Frontal cortex (tissue), 4 donors: ENCODE measurements at places on chromosomes 16 and 17. TPM values are rescaled to one million over a fixed set of nuclear protein-coding genes. Genes with fewer than 3 reads are reported as not detected.

DNA sequence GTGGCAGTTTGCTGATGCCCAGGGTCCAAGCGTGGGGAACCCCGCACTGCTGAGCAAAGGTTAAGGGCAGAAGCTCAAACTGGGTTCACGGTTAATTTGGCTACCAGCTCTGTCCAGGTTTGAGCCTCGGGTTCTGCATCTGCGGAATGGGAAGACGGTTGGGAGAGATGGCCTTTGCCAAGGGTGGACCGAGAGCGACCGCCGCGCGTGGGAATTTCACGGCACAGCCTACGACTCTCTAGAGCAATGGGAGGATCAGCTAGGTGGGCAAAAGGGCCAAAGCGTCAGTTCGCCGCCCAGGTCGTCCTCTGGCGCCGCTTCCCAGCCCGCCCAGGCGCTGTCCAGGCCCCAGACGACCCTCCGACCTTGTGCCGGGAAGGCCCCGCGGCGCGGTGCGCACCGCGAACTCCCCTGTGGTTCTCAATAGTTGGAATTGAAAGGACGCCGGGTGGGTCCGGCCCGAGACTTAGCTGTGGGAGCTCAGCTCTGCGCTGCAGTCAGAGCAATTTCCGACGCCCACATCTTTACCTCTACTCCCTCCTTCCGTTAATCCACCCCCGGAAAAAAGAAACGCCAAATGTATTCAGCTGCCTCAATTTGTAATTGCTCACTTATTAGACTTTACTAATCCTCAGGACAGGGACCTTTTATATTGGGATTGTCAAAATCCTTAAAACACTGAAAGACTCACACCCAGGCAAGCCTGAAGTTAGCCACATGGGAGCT, 2.5 kb upstream of the HS3ST3B1 start:
- no peak for DNase-seq

DNA sequence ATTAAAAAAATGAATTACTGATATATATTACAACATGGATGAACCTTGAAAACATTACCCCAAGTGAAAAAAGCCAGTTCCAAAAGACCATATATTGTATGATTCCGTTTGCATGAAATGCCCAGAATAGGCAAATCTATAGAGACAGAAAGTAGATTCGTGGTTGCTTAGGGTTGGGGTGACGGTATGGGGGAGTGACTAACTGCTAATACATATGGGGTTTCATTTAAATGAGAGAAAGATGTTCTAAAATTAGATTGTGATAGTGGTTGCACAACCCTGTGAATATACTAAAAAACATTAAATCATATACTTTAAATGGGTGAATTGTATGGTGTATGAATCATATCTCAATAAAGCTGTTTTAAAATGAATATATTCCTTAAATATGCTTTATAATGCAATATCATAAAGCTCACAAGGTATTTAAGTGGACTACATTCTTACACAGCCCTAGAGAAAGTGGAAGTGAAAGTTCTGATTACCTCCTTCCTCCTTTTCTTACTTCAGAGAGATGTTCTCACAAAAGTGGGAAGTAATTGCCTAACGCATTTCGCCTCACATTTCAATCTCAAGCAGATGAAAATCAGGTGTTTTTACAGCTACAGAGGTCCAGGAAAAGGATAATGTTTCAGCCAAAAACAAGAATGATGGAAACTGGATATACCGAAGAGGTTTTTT, 142.7 kb upstream of the GNAO1 start:
- DNase-seq = no peak

GRCh38 chr16:56324406-56324805, 100.9 kb downstream of the AMFR start:
- DNase-seq = no peak

DNA sequence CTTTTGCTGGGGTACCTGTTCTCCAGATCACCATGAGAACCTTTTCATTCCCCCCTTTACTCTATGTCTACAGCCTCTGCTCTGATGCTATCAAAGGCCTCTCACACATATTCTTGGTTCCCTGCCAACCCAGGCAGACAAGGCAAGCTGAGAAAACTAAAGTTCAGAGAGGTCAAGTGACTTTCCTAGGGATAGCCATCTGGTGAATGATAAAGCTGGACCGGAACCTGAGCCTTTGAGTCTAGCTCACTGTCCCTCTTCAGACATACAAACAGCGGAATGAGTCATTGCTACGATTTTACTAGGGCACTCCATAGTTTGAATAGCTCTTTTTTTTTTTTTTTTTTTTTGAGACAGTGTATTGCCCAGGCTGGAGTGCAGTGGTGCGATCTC, 73.3 kb downstream of the XYLT1 start:
- no peak for DNase-seq

DNA sequence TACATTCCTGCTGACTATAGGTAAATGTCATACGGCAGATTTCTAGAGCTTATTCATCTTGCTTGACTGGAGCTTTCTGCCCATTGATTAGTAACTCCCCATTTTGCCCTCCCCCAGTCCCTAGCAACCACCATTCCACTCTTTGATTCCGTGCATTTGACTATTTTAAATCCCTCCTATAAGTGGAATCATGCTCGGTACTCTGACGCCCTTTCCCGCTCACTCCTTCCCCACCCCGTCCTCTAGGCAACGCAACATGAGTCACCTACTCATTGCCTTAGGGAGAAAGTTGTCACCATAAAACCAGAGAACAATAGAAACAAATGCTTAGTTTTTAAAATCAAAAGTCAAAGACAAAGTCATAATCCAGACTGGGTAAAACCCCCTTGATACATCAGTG, 45.5 kb upstream of the RBBP6 start:
- no peak for DNase-seq

DNA sequence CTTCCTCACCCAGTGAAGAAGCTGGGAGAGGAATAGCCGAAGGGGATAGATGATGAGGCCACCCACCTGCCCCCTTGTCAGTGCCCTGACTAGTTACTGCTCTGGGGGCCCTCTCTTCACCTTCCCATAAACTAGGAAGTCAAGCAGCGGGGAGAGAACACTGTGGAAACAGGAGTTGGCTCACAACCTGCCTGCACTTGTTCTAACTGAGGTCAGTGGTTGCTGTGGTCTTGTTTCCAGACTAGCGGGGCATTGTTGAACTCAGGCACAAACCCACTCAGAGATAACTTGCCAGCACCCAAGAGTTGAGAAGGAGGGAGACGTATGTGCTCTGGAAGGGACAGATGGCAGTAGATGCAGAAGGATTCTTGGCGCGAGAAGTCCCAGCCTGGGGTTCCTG, 48.6 kb upstream of the DDX52 start:
- no peak for DNase-seq

DNA sequence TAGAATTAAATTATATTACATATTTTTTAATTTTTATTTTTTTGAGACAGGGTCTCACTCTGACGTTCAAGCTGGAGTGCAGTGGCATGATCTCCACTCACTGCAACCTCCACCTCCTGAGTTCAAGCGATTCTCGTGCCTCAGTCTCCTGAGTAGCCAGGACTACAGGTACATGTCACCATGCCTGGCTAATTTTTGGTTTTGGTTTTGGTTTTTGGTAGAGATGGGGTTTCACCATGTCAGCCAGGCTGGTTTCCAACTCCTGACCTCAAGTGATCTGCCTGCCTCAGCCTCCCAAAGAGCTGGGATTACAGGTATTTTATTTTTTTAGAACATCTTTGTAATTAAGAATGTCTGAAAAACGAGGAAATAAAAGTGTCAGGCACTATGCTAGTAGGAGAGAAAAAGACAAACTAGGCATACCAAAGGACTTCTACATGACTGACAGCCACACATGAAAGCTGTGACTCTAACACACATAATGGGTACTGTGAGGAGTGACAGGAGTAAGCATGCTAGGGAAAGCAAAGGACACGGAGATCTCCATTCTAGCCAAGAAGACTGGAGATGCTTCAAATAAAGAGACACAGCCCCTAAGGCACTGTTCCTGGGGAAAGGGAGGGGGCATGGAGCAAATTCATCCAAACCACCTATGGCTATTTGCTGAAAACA, 7.3 kb downstream of the GNA13 start:
- no peak for DNase-seq

GRCh38 chr17:81196505-81197408, 26.0 kb downstream of the CEP131 start:
- no peak for DNase-seq

- no peak for DNase-seq
These were observed 89.3 kb upstream of the SDK2 start for GRCh38 chr17:73733517-73733916.

KRT24 gene
- not detected for total RNA-seq

P2RX1 gene
- total RNA-seq = not detected

SLC35G6 gene
- not detected for total RNA-seq

DNA sequence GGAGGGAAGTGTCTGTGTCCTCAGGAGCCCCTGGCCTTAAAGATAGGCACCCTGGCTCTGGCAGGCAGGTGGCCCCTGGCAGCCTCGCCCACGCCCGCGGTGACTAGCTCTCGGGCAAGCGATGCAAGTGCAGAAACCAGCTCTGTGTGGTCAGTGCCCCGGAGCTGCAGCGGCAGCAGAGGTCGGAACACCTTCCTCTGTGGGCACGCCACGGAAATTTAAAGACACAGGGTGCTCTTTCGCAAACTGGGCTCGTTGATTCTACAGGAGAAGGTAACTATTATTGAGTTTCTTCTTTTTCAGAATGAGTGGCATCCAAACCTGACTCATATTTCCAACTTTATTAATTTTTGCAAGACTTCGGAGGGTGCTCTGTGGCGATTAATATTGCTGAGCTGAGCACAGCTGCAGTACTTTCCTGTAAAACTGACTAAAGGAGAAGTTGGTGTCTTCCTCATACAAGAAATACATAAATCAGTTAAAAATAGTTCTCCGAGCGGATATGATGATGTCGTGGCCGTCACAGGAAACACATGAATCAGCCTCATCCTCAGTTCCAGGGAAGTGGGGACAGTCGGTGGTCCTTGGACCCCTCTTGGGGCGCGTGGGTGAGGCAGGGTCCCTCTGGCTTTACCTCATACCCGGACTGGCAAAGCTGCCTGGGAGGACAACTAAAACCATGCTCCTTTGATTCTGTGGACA, 120.2 kb downstream of the METRNL start:
- no peak for DNase-seq

DNA sequence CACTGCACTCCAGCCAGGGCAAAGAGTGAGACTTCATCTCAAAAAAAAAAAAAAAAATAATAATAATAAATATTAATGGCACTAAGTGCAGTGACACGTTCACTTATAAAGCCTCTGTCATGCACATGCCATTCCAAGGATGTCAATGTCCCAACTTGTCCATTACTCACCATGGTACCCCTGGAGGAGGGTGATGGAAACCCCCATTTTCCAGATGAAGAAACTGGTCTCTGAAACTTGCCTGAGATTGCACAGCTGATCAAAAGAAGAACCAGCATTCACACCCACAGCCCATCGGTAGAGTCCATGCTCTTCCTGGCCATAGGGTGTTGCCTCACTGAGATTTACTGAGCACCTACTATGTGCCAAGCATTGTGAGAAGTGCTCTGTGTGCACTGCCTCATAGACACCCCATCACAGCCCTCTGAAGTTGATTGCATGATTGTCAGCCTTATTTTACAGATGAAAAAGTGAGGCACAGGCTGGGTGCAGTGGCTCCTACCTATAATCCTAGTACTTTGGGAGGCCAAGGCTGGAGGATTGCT, 123.7 kb downstream of the ABCC1 start:
- no peak for DNase-seq

DNA sequence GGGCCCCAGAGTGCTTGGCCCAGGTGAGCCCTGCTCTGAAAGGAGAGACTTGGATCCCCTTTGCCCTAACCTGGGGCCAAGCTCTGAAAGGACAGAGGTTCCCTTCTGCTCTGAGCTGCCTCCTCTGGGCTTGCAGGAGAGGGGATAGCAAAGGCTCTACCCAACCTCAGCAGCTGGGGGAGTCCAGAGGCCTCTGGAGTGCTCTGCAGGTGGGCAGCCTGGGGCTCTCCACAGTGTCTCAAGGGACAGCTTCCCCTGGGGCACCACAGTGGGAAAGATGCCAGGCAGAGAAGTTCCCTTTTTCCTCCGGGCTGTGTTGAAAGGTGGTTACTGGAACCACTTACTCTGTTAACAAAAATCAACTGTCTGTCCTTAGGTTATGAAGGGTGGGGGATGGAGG, 48.2 kb upstream of the MGAT5B start:
- no peak for DNase-seq

DNASE1L2 gene
- 2.4 TPM for total RNA-seq

TEX14 gene
- total RNA-seq = under 0.01 TPM

SMIM36 gene
- not detected for total RNA-seq

GRCh38 chr16:1871974-1872635, at the start of gene MEIOB:
Gene MEIOB (minus strand): TSS chr16:1872164. CDS start chr16:1868175, 3,989 bp downstream.
- DNase-seq = peak; percentile 25

DNA sequence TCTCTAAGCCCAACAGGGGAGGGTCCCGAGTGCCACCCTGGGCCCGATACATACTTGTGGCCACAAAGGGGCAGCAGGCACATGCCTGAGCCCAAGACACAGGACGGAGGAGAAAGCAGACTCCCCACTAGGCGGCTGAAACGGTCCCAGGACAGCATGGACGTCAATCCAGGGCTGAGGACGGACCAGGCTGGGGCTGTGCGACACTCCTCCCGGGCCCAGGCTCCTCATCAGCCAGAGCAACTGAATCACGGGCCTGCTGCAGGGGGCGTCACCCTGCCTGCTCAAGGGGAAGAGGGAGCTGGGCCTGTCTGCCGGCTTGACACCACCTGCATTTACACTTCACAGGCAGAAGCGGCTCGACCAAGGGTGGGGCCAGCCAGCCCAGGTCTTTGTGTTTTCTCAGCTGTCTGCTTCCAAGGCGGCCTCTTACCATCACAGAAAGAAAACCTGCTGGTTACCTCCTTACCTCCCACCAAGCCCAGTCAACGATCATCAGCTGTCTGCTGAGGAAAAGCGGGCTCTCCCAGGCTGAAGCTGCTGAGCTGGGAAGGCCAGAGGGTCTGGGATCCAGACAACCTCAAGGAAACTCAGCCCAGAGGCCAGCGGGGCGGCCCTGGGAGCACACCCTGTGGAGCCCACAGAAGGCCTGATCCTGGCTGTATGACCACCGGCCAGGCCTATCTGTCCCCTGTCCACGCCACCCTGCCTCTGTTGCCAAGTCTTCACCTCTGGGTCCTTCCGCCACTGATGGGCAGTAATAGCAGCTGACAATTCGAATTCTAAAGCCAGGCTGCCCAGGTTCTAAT, 26.4 kb downstream of the KIFC3 start:
- DNase-seq = no peak

DNA sequence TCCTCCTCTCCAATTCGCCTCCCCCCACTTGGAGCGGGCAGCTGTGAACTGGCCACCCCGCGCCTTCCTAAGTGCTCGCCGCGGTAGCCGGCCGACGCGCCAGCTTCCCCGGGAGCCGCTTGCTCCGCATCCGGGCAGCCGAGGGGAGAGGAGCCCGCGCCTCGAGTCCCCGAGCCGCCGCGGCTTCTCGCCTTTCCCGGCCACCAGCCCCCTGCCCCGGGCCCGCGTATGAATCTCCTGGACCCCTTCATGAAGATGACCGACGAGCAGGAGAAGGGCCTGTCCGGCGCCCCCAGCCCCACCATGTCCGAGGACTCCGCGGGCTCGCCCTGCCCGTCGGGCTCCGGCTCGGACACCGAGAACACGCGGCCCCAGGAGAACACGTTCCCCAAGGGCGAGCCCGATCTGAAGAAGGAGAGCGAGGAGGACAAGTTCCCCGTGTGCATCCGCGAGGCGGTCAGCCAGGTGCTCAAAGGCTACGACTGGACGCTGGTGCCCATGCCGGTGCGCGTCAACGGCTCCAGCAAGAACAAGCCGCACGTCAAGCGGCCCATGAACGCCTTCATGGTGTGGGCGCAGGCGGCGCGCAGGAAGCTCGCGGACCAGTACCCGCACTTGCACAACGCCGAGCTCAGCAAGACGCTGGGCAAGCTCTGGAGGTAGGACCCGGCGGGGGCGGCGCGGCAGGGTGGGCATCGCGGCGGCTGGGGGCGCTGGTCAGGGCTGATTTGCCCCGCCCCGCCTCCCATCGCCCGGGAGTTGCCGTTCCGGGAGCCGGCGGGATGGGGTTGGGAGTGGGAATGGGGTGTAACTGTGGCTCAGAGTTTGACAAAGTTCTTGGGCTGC, 567 bp downstream of the SOX9 start:
- peak; percentile 57 for DNase-seq
